ENCODE measurements at places on chromosomes 1 and 21.

- DNase-seq, result no peak
Observed at GRCh38 chr1:78843111-78843510, 163.4 kb downstream of the ADGRL4 start.

- no peak for DNase-seq
Observed at GRCh38 chr1:199221371-199222150, 582.7 kb downstream of the PTPRC start.

DNA sequence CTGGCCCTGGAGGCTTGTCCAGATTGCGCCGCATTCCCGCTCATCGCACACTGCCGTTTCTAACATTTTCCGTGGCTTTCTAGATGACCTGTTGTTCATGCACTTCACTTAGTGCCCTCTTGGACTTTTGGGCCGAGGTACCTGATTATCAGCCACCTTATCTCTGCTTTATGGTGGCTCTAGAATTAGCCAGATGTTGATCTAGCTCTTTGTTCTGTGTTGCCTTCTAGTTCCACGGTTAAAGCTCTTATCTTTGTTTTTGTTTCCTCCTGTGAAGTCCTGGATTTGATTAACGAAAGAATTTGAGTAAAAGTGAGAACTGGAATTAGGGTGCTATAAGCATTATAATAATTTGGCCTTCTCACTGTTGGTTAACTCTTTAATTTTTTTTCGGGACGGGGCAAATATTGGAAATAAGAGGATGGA lies 945 bp downstream of the RNPEP start:
- no peak for DNase-seq

- DNase-seq, result no peak
Observed at GRCh38 chr1:164764333-164764732, 205.3 kb downstream of the PBX1 start.

DNA sequence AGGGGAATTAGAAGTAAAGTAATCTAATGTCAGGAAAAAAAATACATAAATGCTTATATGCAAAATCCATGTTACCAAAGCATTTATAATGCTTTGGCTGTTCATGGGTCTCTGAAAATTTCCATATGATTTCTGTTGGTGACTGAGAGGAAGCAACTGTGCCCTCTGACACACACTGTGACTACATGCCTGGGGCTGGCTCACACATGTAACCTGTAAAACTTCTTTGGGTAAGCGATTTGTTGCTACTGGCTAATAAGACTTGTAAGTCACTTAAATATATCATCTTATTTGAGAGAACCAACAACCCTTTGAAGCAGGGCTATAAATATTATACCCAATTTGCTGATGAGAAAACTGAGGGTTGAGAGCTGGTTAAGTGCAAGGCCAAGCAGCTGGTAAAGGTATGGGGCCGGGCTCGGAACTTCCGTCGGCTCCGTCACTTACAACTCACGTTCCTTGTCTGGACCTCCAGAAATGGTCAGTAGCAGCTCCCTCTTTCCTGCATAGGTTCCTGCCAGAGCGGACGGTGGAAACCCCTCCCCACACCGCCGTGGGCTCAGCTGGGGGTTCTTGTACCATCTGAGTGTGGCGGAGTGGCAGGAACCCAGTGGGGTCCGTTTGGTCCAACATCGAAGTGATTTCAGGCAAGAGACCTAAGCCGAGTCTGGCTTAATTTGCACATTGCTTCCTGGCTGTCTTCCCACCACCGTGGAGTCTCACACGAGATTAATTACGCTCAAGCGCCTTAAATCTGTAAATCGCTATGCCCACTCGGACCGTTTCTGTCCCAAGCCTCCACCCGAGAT lies 714 bp downstream of the DFFA start:
- no peak for DNase-seq

- no peak for DNase-seq
Observed at GRCh38 chr1:116989835-116990234, 11.7 kb upstream of the CD101 start.

DNA sequence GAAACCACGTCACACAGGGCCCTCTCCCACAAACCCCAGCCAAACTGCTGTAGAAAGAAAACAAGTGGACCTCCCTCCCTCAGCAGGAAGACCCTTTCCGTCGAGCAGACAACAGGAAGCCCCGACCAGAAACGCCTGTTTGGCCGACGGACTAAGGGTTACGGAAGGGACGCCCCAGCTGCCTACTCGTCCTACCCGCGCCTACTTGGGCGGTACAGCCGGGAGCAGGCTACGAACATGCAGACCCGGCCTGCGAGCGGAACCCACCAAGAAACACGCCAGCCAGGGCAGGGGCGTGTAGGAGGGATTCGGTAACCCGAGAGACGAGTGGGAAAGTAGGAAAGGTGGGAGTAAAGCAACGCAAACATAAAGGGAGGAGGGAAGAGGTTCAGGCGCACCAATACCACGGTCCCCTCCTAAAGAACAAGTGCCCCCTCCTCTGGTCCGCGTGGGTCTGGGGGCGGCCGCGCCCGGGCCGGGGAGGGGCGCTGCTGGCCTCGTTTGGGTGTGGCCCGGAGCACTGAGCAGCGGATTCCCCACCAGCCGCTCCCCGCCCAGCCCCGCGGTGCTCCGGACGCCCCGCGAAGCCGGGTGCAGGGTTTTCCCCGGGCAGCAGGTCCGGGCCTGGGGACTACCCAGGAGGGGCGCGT lies 450 bp downstream of the S100A10 start:
- DNase-seq, result no peak

DNA sequence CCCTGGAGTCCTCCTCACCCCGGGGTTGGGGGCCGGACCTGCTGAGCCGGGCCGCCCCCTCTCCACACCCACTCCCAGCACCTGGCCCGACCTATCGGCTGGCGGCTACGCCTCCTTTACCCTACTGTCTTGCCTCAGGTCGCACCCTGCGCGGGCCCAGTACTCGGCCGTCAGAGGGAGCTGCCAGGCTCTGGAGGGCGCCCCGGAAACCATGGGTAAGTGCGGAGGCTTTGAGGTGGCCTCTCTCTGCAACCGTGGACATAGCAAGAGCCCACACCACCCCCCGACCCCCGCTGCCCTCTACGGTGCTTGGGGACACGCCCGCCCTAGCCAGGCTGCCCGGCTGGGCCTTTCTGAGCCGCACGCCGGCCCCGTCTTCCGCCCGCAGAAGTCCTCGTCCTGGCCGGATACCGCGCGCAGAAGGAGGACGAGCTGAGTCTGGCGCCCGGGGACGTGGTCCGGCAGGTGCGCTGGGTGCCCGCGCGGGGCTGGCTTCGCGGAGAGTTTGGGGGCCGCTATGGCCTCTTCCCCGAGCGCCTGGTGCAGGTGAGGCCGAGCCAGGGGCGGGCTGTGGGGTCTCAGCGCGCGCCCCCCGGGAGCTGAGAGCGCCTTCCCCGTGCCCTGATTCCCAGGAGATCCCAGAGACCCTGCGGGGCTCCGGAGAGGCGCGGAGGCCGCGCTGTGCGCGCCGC lies at the start of gene SH3D21:
TSS of gene SH3D21 (plus strand) at position 159 of the 692 bp plus-strand sequence. CDS start at position 212, 53 bp downstream.
- peak; percentile 32 for DNase-seq

- DNase-seq, result no peak
Observed at GRCh38 chr1:25036117-25036546, 106.1 kb upstream of the RUNX3 start.

DNA sequence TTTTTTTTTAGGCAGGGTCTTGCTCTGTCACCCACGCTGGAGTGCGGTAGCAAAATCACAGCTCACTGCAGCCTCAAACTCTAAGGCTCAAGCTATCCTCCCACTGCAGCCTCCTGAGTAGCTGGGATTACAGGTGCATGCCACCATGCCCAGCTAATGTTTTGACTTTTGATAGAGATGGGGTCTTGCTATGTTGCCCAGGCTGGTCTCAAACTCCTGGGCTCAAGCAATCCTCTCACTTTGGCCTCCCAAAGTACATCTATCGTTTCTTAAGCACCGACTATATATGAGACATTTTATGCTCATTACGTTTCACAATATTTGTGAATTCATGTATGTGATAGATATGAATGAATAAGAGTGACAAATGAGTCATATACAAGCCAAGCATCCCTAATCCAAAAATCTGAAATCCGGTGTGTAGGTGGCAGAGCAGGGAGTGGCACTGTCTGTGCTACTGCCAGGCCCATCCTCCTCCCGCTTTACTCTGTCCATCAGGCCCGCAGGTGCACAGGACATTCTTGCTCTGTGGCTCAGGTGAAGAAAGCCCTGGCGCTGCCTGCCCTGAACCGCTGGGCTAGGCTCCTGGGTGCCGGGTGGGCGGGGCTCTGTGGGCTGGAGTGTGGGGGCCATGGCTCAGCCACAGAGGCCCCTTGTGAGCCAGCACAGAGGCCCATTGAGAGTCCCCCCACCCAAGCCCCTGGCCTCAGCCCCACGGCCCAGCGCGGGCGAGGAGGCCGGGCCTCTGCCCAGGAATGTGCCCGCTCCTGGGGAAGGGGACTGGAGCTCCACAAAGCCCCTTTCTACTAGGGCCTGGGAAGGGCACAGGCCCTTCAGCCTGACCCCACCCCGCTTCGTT lies 45.3 kb downstream of the HSPG2 start:
- DNase-seq, result no peak

- no peak for DNase-seq
Observed at GRCh38 chr1:76764638-76765454, 102.4 kb upstream of the ST6GALNAC5 start.

- no peak for DNase-seq
Observed at GRCh38 chr1:229784834-229785233, 158.8 kb downstream of the URB2 start.

- DNase-seq, result no peak
Observed at GRCh38 chr1:2247760-2248126, 19.6 kb downstream of the SKI start.

DNA sequence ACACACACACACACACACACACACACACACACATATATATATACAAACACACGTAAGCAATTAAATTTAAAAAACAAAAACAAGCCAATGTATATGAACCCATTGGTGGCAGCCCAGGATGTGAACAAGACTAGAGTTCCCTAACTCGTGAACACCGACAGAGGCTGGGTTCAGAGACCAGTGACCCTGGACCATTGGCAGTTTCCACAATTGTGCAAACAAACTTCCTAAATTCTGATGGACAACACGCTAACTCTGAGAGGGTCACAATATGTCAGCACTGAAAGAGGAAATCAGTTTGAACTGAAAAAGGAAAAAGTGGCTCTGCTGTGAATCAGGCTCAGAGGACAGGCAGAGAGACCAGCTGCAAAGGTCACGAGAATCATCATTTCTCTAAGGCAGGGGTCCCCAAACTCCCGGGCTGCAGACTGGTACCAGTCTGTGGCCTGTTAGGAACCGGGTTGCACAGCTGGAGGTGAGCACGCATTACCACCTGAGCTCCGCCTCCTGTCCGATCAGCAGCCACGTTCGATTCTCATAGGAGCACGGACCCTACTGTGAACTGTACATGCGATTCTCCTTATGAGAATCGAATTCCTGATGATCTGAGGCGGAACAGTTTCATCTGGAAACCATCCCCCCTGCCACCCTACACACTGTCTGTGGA lies 50.5 kb upstream of the ERO1B start:
- no peak for DNase-seq

- DNase-seq, result no peak
Observed at GRCh38 chr1:62778208-62778607, 5.7 kb upstream of the ATG4C start.

DNA sequence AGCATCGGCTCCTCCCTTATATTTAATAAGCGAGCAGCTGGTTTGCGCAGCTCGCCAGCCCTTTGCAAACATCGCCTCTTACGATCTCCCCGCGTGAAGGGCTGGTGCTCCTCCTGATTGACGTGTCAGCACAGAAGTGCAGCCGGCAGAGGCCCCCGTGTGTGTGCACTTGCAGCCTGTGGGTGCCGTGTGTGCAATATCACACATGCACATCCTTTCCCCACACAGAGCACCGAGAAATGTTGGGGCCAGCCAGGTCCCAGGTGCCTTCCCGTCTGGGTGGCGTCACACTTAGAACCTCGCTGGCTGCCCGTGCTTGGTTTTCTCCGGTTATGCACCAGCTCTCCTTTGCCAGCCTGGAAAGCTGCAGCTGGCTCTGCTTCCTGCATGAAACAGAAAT lies 126.6 kb upstream of the AJAP1 start:
- DNase-seq, result no peak

DNA sequence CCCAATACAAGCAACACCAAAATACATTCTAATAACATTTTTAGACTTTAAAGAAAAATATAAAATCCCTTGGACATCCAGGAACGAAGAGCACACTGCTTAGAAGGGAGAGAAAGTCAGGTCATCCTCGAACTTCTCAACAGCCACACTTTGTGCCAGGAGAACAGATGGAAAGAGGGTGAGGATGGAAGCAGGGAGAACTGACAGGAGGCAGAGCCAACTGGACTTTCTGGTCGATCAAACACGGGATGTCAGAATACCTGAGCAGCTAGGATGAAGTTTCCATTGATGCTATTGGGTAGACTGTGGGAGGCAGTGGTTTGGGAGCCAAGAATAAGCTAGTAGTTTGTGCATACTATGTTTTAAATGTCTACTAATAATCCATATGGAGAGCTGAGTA lies 111.4 kb downstream of the TOMM20 start:
- DNase-seq, result no peak

DNA sequence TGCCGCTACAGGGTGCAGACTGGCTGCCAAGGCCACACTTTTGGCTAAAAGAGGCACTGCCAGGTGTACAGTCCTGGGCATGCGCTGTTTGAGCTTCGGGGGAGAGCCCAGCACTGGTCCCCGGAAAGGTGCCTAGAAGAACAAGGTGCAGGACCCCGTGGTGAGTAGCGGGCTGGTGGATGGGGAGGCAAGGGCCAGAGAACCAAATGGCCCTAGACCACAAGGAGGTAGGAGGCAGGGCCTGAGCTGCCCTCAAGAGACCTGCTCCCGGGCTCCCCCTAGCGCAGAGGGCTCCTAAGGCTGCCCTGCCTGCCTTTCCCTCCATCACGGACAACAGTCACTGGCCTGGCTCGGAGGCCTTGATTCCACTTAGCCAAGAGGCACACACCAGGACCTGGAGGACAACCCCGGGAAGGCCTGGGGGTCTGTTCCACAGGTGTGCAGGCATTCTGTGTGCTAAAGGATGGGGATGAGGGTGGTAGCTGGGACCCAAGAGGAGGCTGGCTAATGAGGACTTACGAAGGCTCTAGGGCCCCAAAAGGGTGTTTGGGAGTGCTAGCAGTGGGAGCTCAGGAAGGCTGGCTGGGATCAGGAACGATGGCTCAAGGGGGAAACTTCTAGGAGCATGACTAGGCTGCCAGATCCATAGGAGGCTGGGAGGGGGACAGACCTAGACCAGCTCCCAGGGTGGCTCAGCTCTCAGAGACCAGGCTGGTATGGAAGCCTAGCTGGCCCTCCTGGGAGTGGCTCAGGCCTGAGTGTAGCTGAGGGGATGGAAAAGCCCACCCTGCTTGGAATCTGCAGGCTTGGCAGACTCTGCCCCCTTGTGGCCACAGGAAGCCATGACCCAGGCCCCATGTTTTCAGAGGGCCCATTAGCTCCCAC lies 742 bp downstream of the ARTN start:
- DNase-seq, result peak; percentile 28

DNA sequence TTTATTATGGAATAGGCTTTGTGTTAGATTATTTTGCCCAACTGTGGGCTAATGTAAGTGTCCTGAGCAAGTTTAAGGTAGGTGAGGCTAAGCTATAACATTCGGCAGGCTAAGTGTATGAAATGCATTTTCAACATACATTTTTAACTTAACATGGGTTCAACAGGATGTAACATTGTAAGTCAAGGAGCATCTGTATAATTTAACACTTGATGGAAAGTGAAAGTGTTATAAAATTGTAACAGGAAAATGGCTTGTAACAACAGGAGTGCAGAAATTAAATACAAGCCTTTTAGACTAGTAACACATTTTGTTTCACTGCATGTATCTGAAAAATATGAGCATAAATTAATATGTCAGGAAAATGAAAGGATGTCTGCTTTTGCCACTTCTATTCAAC lies 42.3 kb downstream of the B3GALNT2 start:
- DNase-seq, result no peak

- DNase-seq, result no peak
Observed at GRCh38 chr1:201539561-201540431, 869 bp downstream of the NAV1 start.

- DNase-seq, result no peak
Observed at GRCh38 chr1:36359911-36360550, 25.7 kb downstream of the STK40 start.

Data from activated T-cell treated with anti-CD3 and anti-CD28 coated beads for 4 hours (primary cell).